Natural killer cell (primary cell): ENCODE measurements at places on chromosomes 6 and 20. TPM values are rescaled to one million over a fixed set of nuclear protein-coding genes. Genes with fewer than 3 reads are reported as not detected.

- peak overlapping the region; percentile 42 for H3K27ac ChIP-seq
- H3K36me3 ChIP-seq, result peaks cover 43% of the 10 kb centered on the region
- peaks cover 32% of the 10 kb centered on the region for H3K4me1 ChIP-seq
- DNase-seq, result peak; percentile 80
- H3K4me3 ChIP-seq, result no peak overlapping the region
These were observed 14.7 kb downstream of the UCKL1 start for GRCh38 chr20:63941282-63942081.

- H3K27ac ChIP-seq, result no peak overlapping the region
- H3K4me3 ChIP-seq, result no peak overlapping the region
- no peaks in the 10 kb centered on the region for H3K4me1 ChIP-seq
- H3K27me3 ChIP-seq, result no peaks in the 10 kb centered on the region
- no peak for DNase-seq
These were observed 580.1 kb upstream of the CITED2 start for GRCh38 chr6:139954463-139955071.

The ATP9A gene
- 1.9 TPM for total RNA-seq

DNA sequence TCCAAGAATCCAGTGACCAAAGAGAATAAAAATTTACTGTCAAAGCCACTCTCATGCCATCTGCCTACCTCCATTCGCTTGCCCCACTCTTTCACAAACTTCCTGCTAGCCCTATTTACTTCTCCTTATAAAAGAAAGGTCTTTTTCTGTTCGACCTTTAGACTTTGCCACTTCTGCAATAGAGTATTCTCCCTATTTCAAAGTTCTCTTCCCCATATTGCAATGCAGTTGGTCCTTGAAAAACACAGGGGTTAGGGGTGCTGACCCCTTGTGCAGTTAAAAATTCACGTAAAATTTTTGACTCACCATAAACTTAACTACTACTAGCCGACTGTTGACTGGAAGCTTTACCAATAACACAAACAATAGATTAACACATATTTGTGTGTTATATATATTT is 15.0 kb downstream of the CCN2 start:
- H3K27ac ChIP-seq, result no peak overlapping the region
- H3K4me1 ChIP-seq, result no peaks in the 10 kb centered on the region
- DNase-seq, result no peak
- H3K27me3 ChIP-seq, result no peaks in the 10 kb centered on the region
- no peak overlapping the region for H3K4me3 ChIP-seq
- no peaks in the 10 kb centered on the region for H3K36me3 ChIP-seq

- H3K36me3 ChIP-seq, result no peaks in the 10 kb centered on the region
- no peak overlapping the region for H3K27ac ChIP-seq
- H3K4me1 ChIP-seq, result no peaks in the 10 kb centered on the region
These were observed 15.7 kb upstream of the UNC93A start for GRCh38 chr6:167275436-167275835.

DNA sequence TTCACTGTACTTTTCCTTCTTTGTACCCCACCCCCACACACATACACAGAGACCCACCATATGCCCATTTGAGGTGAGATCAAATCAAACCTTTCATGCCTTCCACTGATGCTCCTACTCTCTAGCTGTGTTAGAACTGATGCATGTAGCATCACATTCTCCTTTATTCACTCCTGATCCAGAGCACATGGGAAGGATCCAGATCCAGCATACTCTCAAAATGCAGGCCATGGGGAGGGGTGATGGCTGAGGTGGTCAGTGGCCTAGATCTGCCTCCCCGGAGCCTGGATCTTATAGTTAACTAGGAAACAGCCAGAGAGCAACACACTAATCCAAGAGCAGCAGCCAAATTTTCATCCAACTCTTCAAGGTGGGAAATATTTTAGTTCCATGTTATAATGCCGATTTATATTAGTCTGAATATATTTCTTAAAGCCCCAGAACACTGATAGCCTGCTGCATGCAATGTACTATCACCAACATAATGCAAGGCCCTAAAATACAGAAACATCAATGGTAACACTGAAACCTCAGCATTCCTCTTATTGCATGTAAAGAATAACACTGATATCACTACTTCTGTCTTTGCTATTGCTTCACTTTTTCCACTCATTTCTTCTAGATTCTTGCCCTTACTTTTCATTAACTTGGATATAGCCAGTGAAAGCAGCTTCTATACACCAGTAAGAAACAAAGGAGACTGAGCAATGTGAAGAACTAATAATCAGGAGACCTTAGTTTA is 126.8 kb upstream of the BEND6 start:
- no peaks in the 10 kb centered on the region for H3K36me3 ChIP-seq
- DNase-seq, result no peak
- no peaks in the 10 kb centered on the region for H3K4me1 ChIP-seq
- H3K27ac ChIP-seq, result no peak overlapping the region
- no peak overlapping the region for H3K4me3 ChIP-seq

DNA sequence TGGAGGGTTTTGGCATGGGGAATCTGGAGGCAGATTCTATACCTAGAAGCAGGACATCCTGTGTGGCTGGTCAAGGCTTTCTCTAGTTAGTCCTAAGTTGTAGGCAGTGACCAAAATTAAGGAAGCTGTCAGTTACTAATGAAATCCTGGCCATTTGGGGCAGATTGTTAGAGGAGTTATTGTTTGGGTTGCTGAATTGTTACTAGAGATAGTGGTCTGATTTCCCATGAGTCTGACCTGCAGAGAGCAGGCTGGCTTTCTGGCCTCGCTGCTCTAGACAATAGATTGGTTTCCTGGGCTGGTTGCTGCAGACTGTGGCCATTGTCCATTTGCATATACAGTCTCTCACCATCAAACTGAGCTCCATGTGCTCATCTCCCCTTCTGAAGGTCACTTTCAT is 205.0 kb upstream of the SASH1 start:
- no peaks in the 10 kb centered on the region for H3K4me1 ChIP-seq
- no peaks in the 10 kb centered on the region for H3K27me3 ChIP-seq
- H3K4me3 ChIP-seq, result no peak overlapping the region
- no peaks in the 10 kb centered on the region for H3K36me3 ChIP-seq
- H3K27ac ChIP-seq, result no peak overlapping the region

DNA sequence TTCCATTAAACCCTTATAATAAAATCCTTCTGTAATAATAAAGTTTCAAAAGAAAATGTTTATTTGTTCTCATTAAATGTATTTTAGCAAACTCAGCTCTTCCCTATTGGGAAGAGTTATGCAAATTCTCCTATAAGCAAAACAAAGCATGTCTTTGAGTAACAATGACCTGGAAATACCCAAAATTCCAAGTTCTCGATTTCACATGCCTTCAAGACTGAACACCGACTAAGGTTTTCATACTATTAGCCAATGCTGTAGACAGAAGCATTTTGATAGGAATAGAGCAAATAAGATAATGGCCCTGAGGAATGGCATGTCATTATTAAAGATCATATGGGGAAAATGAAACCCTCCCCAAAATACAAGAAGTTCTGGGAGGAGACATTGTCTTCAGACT is 3.8 kb downstream of the IL17A start:
- H3K4me3 ChIP-seq, result no peak overlapping the region
- H3K4me1 ChIP-seq, result no peaks in the 10 kb centered on the region
- H3K27me3 ChIP-seq, result peaks cover 15% of the 10 kb centered on the region
- H3K36me3 ChIP-seq, result no peaks in the 10 kb centered on the region
- H3K27ac ChIP-seq, result no peak overlapping the region
